ENCODE measurements at places on chromosomes 6 and 20.

- DNase-seq, result peak; percentile 63
These were observed 1.6 kb upstream of the ATXN1 start for GRCh38 chr6:16762550-16763477.

- DNase-seq, result no peak
These were observed 202.8 kb downstream of the FOXC1 start for GRCh38 chr6:1812487-1812886.

- peak; percentile 72 for DNase-seq
These were observed 6.6 kb upstream of the BTBD9 start for GRCh38 chr6:38646166-38646878.

DNA sequence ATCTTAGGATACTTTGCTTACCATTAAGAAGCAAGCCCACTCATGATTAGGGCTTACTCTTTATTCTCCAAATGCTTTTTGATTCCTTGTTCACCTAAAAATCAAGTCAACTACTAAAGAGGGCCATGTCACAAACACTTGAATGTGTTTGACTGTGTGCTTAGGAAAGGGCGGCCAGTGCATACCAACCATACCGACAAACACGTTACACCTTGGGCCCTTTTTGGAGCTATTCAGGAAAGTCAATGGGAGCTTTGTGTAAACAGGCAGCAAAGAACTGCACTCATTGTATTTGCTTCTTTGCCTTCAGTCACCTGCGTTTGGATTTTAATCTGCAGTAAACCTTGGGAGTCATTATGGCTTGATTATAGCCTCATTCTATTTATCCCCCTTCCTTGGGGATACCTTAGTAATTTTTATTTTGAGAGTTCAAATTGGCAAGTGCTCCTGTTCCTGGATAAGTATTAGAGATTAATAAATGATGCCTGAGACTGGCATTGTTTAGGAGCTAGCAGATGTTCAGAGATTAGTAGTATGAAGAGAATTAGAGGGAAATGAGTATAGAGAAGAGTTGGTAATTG, 102.6 kb upstream of the HDGFL1 start:
- DNase-seq, result peak; percentile 30

DNA sequence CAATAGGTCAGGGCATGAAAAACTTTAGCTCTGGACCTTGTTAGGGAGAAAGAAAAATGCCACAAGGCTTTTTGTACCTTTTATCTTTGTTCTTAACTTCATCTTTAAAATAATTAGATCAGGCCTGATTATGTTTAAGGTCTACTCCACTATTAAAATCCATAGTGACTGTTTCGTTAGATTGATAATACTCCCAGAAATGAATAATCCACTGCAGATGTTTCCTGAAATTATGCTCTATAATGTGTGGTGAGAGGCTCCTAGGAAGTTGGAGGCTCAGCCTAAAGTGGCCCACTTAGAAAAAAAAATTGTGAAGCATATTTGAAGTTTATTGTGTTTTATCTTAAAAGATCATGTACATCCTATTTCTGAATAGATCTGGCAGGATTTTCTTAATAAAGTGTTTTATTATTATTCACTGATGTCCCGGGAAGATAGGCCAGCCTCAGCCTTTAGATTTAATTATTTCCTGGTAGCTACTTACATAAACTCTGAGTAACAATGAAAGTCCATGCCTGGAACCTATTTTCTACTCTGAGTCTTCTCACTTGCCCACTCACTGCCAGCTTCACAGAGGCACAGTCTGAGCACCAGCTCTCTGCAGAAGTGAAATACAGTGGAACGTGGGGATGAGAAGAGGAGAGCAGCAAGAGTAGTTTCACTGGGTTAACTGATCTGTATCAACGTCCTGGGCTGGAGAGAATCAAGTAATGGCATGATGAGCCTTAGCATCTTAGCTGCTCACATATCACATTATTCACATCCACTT, 126.8 kb upstream of the TMEM170B start:
- DNase-seq, result no peak

DNA sequence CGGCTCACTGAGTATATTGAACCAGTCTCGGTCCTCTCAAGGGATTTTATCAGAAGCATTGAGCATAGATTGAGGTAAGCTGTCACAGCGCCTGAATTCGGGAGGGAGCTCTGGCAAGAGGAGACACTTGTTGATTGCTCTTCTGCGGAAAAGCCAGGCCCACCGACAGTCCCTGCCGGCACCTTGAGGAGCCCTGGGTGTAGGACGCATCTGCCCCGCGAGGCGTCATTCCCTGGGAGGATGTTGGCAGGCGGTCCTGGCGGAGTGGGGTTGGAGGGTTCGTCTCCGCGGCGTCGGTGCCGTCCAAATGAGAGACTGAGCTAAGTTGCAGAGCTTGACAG, 843 bp downstream of the FBXO9 start:
- DNase-seq, result peak; percentile 48

DNA sequence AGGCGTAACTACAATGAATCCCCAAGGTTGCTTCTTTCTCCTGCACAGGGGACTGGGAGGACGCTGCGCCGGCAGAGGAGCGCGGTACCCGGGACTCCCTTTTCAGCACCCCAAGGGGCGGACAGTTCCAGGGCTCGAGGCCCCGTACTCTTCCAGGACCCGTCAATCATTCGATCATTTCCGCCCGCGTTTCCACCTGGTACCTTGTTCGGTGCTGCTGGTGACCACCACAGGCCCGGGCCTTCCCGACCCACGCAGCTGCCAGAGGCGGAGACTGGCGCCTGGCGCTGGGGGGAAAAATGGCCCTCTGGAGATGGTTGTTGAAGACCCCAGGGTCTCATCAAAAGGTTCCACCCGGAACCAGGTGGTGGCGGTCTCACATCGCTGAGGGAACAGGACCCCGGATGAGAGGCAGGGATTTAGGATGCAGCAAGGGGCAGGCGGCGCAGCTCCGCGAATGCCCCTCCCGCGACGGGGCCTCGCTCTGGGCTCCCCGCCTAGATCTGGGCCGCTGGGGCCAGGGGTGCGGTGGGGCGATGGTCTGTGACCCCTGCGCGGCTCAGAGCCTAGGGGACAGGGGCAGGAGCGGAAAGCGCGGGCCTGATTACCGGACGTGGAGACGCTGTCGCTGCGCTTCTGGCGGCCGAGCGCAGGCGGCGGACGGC, 744 bp downstream of the VSX1 start:
- DNase-seq, result peak; percentile 40

DNA sequence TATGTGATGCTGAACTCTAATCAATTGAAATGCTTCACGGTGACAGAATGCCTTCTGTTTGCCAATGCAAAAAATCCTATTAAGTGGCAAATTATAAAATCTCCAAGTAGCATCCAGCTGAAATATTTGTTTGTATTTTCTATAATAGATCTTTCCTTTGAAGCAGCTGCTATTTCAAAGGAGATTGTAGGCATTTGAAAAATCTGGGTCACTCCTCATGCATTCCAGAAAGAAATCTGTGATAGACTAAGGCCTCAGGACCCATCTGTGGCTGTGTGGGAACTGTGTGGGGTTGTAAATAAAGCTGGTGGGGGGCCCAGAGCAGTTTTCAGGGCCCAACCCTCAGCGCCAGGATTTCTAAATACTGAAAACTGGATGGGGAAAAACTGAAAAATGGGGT, 216.9 kb upstream of the ARG1 start:
- no peak for DNase-seq

DNA sequence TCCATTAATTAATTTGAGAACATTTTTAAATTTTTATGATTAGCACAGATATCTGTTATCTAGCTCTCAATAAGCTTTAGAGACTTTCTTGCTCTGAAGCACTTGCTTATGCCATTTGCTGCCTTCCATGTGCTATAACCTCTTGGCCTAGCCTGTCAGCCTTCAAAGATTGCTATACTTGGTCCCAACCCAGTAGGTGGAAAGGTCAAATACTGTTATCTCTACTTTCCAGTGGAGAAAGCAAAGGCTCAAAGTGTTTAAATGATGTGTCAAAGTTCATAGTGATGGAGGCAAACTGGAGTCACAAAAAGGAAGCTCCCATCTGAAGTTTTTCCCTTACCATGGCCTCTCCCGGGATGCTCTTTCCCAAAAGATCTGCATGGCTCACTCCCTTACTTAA, 125.1 kb downstream of the PKHD1 start:
- DNase-seq, result no peak

Data from NCI-H524 (cell line).